Activated naive CD4-positive, alpha-beta T cell treated with anti-CD3 and anti-CD28 coated beads, Interleukin-2, amount 10 ng/mL, durations not matched to agents 5 hours and 36 hours (primary cell): ENCODE measurements at places on chromosomes 1 and 21. TPM values are rescaled to one million over a fixed set of nuclear protein-coding genes. Genes with fewer than 3 reads are reported as not detected.

The CIART gene
- total RNA-seq: 3.0 TPM

The GIPC2 gene
- total RNA-seq: 0.20 TPM

The ADAMTS5 gene
- total RNA-seq: not detected

The LMX1A gene
- total RNA-seq: not detected

The OPRD1 gene
- total RNA-seq: not detected

The APOBEC4 gene
- total RNA-seq: not detected

The NBPF10 gene
- 2.1 TPM for total RNA-seq
